Posterior vena cava (tissue), 2 donors: ENCODE measurements at places on chromosomes 13 and 19. TPM values are rescaled to one million over a fixed set of nuclear protein-coding genes. Genes with fewer than 3 reads are reported as not detected.

RNF113B gene
- not detected for total RNA-seq

DNA sequence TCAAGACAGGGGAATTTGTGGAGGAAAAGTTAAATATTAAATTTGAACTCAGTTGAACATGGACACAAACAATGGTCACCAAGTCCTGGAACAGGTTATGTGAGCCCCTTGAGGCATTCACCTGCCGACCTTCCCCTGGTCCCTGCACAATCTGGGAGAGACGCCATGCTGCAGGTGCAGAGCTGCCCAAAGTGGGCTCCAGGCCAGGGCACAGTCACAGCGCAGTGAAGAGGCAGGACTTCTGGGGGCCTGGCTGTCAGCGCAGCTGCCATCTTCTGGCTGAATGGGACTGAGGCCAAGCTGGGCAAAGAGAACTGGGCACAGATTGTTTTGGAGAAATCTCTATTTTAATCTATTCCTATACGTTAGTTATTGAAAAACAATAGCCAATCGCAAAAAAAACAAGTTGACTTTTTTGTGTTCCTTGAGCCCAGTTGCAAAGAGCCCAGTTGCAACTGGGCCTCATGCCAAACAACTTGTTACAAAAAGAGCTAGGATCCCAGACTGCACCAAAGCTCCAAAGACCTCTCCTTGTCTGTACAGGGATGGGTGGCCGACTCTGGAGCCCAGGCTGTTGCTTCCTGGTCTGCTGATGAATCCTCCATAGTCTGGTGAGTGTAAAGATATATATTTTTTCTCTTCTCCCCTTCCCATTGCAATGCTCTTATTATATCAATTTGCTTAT lies 1.2 kb upstream of the ZNF626 start:
- no peak for DNase-seq

DNA sequence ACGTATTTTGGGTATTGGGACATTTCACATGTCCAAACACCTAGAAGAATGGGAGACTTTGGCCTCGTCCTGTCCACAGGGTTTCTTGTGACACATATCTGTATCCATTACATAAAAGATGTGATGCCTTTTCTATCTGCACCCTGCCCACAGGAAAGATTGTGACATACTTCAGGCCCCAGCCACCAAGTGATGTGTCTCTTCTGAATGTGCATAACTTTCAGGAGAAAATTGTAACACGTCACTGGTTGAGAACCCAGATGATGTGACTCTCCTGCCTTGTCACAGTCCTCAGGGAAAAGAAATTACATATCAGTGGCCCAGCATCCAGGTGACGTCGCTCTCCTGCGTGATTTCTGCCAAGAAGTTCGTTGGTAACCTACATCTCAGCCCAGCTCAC lies 21.0 kb upstream of the ZNF681 start:
- no peak for DNase-seq

- no peak for DNase-seq
Measured at GRCh38 chr13:22454586-22454985, 726.2 kb upstream of the SGCG start.

DNA sequence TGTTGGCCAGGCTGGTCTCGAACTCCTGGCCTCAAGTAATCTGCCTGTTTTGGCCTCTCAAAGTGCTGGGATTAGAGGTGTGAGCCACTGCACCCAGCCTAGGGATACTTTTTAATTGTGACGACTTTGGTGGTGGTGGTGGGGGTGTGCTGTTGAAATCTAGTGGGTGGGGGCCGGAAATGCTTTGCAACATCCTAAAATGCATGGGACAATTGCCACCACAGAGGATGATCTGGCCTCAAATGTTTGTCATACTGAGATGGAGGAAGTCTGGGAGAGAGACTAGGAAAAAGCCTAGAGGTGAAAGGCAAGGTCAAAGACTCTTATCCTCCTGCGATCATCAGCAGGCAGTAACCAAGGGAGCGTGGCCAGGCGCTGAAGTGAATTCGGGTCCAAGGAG lies 1.4 kb downstream of the NWD1 start:
- DNase-seq, result no peak

GRCh38 chr19:4730740-4731171 lies 7.1 kb upstream of the DPP9 start:
- no peak for DNase-seq

GRCh38 chr19:17830567-17831418 lies 9.5 kb upstream of the INSL3 start:
- peak; percentile 87 for DNase-seq

ITGBL1 gene
- total RNA-seq, result 118 TPM

DNA sequence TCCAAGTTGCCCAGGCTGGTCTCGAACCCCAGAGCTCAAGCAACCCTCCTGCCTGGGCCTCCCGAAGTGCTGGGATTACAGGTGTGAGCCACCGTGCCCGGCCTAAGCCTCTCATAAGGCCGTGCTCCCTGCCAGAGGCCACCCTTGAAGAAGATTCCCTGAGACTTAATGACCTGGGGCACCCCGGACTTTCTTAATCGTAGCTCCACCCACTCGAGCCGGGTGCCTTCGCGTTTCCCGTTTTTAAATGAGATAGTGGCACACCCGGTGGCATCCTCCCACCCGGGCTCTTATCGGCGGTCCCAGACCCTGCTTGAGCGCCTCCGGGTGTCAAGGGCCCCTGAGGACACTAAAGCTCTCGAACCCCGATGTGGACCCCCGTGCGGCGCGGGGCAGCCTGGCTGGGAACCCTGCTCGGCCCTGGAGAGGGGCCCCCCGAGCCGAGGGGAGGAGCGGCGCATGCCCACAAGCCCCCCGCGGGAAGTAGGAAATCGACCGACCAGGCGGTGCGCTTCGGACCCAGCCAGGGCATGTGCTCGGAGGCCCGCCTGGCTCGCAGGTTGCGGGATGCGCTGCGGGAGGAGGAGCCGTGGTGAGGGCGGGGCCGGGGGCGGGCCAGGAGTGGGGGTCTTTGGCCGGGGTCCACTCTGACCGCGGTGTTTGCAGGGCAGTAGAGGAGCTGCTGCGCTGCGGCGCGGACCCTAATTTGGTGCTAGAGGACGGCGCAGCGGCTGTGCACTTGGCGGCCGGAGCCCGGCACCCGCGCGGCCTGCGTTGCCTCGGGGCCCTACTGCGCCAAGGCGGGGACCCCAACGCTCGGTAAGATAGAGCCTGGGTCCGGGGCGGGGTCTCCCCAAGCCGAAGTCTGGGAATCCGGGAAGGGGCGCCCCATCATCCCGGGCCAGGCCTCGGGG lies at the start of gene ANKLE1:
TSS of gene ANKLE1 (plus strand) at position 511 of the 914 bp plus-strand sequence. CDS start at position 531, 20 bp downstream.
- DNase-seq, result peak; percentile 84

DNA sequence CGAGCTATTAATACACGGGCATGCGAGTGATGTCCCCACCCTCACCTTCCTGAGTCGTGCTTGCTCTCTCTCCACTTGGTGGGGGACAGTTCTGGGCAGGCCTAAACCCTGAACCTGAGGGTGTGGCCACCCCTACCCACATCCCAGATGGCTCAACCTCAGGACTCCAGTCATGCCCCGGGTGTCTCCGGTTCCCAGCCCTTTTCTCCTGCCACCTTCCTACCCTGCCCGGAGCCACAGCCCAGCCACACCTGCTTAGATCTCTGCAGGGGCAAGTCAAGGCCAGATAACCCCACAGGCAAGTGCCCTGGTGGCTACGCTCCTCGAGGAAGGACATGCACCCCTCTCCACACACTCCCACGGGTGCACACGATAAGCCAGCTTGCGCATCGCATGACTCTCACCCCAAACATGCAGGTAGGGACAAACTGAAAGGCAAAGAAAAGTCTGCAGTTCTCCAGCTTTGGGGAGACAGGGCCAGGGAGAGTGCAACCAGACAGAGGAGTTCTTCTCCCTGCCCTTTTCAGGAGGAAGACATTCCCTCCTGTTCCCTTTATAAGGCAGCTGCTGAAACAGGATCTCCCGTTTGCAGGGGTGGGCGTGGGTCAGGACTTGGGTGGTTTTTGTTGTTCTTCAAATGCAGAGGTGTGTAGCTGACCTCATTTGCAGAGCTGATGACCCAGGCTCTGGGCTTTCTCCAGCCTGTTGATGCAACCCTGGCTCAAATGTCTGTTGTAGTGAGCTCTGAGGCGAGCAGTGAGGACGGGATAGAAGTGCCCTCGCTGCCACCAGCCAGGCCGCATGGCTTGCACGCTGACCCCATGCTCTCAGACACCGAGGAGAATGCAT lies 88.6 kb downstream of the DPF1 start:
- DNase-seq, result no peak

GRCh38 chr19:49809160-49809940 lies 3.7 kb downstream of the FUZ start:
- DNase-seq, result peak; percentile 88

DNA sequence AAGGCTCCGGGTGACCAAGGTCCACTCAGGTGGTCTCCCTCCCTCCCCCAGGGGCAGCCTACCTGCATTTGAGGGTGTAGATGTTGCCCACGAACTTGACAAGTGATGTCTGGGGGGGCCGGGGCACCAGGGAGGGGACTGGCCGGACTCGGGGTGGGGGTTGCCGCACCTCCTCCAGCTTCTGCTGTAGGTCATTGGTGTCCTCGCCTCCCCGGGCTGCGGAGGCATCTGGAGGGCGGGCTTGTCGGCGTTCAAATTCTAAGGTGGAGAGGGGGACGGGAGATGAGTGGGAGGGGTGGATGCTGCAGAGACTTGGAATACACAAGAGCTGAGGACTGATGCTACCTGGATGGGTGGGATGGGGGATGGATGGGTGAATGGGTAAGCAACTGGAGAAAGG lies 5.3 kb upstream of the AKAP8L start:
- no peak for DNase-seq

DNA sequence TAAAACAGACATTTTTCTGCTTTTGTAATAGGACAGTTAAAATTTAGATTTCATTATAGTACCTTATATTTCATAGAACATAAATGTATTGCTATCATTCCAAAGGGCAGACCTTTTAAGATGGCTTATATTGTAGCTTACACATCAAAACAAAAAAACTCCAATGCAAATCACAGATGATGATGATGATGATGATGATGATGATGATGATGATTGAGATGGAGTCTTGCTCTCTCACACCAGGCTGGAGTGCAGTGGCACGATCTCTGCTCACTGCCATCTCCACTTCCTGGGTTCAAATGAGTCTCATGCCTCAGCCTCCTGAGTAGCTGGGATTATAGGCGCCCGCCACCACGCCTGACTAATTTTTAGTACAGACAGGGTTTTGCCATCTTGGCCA lies 189.9 kb upstream of the RNF113B start:
- DNase-seq, result no peak

DNA sequence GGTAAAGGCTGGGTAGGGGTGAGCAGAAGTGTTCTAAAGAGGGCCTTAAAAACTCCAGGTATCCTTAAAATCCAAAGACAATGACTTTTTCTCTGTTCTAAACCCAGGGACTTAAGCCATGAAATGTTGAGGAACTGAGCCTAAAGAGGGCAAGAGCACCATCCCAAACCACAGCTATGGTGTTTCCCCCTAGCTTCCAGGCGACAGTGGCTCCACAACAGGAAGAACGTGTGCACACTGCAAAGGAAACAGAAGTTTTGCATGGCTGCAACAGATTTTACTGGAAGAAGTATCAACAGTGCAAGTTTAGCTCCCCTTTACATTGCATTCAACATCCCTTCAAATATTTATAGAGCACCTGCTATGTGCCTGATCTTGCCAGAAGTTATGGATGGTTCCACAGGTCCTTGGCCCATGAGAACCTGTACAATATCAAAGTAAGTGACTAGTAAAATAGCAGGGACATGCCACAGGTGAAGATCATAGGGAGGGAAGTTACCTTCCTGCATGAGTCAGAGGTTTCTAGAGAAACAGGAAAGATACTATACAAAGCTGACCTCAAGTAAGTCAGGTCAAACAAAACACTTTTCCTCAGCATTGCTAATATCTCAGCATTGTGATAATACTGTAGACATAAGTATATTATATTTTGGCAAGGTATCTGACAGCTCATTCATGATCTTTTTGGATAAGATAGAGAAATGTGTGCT lies 8.4 kb upstream of the KCTD12 start:
- no peak for DNase-seq

- no peak for DNase-seq
Measured at GRCh38 chr13:114261328-114261965, 20.0 kb upstream of the UPF3A start.

SH3GL1 gene
- total RNA-seq, result 77.5 TPM

COMP gene
- 72.2 TPM for total RNA-seq

ILF3 gene
- total RNA-seq, result 154 TPM

PRR20C gene
- total RNA-seq, result not detected

GRCh38 chr19:27689734-27690241 lies 1523.2 kb downstream of the UQCRFS1 start:
- no peak for DNase-seq

- DNase-seq, result no peak
Measured at GRCh38 chr13:59211606-59212005, 952.1 kb downstream of the DIAPH3 start.

GRCh38 chr19:10004617-10005016 lies 5.7 kb downstream of the COL5A3 start:
- DNase-seq, result no peak

GRCh38 chr19:17306285-17306714 lies 628 bp downstream of the MRPL34 start:
- DNase-seq, result peak; percentile 81

DNA sequence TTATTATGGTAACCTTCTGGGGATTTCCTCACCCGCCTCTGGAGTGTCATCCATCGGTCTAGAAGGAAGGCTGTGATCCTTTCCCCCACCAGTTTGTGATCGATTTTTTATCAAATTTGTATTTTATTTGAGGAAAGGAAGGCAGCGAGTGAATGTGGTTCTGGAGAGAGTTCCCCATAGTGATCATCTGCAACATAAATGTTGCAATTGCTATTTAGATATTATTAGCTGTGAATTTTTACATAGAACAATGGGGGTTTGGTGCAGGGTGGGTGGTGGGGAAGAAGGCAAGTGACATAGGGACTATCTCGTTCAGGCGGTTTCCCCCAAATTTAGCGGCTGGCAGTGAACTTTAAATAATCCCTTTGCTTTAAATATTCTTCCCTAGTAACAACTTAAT lies 1.2 kb downstream of the CDK8 start:
- DNase-seq, result no peak

ZNF564 gene
- 11.8 TPM for total RNA-seq

CEACAM3 gene
- 0.93 TPM for total RNA-seq

DNA sequence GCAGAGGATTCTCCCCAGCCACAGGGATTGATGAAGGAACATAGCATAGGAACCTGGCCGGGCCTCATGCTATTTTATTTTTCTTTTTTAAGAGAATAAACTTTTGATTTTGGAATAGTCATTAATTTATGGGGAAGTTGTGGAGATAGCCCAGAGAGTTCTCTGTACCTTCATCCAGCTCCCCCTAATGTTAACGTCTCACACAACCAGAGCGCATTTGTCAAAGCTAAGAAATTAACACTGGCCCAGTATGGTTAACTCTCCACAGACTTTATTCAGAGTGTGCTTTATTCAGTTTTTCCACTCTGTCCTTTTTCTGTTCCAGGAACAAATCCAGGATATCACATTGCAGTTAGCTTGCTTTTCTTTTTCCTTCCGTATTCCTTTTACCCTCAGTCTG lies 59.4 kb downstream of the RGCC start:
- no peak for DNase-seq
